ENCODE measurements at places on chromosomes 3 and 15.

- DNase-seq, result no peak
These were observed 6.5 kb downstream of the ATOSA start for GRCh38 chr15:52672661-52673060.

GRCh38 chr15:68278595-68279405, 1.3 kb downstream of the FEM1B start:
- DNase-seq, result peak; percentile 24

- DNase-seq, result no peak
These were observed 97.8 kb upstream of the ROBO2 start for GRCh38 chr3:76942101-76942500.

DNA sequence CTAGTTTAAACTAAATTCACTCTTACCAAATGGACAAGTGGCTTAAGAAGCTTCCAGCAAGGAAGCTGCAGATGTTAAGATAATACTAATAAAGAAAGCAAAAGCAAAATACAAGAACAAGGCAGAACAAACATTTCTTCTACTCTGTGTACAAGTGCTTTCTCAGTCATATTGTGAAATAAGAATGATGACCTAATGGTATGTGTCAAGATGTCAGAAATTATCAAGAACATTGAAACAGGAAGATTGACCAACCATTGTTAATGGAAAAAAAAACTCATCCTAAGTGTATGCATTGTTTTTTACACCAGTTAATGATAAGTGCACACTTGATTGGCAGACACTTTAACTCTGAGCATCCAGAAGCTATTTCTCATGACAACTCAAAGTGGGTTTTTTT, 65.4 kb upstream of the P2RY1 start:
- DNase-seq, result no peak

GRCh38 chr3:195365371-195365770, 77.4 kb downstream of the ACAP2 start:
- no peak for DNase-seq

- DNase-seq, result no peak
These were observed 93.4 kb upstream of the NR2E3 start for GRCh38 chr15:71716990-71717389.

DNA sequence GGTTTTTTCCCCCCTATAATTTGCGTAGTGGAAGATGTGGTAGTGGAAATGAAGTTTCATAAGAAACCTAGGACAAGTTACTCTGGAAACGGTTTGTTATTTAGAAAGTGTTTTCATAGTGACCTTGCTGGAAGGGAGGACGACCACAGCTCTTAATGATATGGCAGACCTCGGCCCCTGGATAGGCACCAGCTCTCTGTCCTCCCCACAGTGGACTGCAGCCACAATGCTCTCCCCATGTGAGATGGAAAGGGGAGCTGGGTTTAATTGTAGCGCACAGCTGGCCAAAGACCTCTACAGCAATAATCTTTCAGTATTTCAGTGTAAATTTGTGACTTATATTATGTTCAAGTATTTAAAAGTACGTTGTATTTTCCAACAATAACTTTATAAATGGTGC, 151.2 kb downstream of the PLCL2 start:
- DNase-seq, result no peak

DNA sequence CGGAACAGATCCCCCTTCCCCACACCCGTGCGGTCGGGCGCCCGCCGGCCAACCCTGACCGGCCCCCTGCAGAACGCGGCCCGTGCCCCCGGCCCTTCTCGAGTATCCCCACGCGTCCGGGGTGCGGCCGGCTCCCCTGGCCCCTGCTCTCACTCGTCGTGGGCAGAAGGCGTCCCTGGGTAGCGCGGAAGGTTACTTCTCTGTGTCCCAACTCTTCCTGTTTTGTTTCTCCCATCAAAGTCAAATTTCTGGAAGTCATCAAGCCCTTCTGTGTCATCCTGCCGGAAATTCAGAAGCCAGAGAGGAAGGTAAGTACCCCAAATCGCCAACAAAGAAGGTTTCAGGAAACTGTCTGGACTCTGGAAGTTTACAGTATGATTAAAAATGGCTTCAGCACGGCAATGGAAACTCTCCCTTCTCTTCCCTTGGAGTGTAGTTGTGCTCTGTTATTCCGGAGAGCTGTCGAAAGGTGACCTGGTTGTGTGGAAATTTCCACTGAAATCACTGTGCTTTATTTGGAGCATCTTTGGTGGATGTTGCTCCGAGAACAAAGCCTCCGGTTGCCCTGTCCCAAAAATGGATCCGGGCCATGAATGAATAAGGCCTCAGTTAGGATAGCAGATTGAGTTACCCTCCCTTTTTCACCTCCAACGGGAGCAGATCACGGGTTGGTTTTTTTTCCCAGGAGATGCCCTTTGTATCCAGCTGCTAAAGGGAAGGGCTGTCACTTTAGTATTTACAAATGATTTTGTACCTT, 536 bp downstream of the SEC61A1 start:
- DNase-seq, result no peak

DNA sequence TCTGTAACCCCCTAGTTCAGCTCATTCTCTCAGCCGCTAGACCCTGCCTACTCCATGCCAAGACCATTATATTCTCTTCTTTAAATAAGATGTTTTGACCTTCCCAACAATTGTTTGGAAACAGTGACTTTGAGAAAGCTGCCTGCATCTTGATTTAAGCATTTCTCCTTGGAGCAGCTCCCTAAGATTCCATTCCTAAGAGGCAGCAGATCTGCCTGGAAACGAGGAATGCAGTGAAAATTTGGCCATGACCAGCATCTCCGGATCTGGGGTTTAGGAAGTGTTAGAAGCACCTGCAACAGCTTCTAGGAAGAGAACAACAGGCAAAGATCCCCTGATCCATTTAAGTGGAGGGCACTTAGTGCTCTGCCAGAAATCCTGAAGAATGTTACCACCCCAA, 235.7 kb downstream of the NTRK3 start:
- no peak for DNase-seq

- DNase-seq, result no peak
These were observed 185.3 kb upstream of the NECTIN3 start for GRCh38 chr3:110886222-110886893.

GRCh38 chr15:55270291-55270690, 19.3 kb downstream of the RAB27A start:
- peak; percentile 30 for DNase-seq

GRCh38 chr3:43503067-43503728, 118.6 kb downstream of the ANO10 start:
- no peak for DNase-seq

DNA sequence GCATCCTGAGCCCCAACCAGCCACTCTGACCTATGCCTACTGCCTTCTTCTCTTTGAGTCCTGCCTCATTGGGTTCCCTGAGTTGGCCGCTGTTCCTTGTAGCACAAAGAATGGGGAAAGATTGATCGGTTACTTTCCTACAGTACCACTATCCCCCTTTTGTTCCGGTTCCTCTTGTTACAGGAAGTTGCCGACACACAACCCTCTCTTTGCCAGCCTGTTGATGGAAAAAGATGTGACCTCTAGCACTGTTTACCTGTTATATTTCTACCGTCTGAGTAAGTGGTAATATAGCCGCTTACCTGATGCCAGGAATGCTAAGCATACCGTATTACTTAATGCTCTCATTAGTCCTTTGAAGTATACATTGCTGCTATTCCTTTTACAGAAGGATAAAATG, 9.7 kb upstream of the AHSG start:
- no peak for DNase-seq

GRCh38 chr3:99945328-99945995, 127.8 kb downstream of the CMSS1 start:
- DNase-seq, result no peak

- no peak for DNase-seq
These were observed 113.1 kb downstream of the TIGIT start for GRCh38 chr3:114406922-114407321.

DNA sequence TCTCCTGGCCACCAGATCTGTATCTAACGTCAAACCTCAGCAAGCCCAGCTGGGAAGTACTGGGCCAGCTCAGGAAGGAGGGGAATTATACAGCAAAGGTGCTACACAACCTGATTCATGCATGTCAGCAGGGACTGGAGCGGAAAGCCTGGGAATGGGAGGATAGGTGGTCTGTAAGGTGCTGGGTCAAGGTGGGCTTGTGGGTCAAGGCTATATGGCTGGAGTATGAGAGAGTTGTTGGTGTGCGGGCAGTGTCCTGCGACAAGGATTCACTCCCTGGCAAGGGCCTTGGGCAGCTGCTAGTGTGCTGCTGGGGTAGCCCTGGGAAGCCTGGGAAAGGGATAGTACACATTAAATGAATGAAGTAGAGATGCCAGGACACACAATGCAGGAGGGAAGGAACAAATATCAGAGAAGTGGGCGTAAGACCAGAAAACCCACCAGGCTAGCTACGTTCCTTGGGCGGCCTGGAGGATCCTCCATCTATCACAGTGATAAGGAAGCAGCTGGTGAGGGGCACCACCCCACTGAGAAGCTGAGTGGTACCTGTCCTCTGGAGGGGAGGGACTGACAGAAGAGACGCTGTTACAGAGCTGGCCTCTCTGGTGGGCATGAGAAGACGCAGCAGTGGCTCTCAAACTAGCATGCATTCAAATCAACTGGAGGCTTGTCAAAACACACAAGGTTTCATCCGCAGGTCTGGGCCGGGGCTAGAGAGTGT, 8.5 kb upstream of the SYNM start:
- DNase-seq, result no peak

DNA sequence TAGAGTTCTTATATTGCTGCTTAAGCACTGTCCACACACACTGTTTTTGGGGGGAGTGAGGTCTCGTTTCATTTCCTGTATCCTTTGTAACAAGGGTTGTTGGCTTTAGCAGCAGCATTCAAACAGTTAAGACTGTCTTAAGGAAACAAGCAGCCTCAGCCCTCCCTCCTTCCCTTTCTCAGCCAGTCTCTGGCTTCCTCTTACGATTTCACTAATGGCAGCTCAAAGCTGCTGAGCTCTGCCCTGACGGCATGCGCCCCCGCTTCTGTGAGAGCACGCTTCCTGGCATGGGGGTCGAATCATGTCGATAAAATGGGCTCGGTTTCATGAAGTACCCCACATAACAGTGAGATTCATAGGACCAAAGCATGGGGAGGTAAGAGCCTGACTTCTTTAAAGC, 105.0 kb downstream of the KLHL25 start:
- peak; percentile 75 for DNase-seq

- DNase-seq, result no peak
These were observed 46.6 kb upstream of the SSR3 start for GRCh38 chr3:156601497-156601896.

DNA sequence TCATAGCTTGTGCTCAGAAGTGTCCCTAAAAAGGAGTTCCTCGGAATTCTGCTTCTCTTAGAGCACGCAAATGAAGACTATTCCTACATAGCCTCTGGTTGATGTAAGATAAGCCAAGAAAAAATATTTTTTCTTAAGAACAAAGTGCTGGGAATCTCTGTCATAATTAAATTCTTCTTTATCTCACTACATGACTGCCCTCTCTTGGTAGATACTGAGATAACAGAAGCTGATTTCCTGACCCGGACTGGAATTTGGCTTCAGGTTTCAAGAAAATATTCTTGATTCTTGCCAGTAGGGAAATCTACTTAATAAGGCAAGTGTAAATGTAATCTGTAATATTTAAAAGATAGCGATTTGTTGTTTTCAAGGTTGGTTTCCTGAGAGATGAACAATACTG, 31.3 kb upstream of the SETMAR start:
- no peak for DNase-seq

DNA sequence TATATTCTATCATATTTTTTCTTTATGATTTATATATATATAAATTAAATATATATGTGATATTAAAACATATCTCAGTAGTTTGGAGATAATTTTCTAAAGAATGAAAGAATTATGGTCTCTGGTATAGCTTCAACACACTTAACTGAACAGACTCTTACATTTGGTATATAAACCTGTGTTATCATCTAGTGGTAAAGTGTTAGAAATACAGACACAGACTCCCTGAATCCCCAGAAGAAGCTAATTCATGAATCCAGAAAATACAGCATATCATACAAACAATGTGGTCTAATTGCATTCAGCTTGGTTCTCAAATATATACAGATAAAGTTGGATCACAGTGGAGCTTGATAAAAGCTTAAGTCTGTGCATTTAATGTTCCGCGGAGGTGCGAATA, 1100.4 kb downstream of the ROBO2 start:
- DNase-seq, result no peak

Measured in activated CD4-positive, alpha-beta T cell treated with anti-CD3 and anti-CD28 coated beads for 36 hours (primary cell).